ENCODE measurements at places on chromosomes 11 and 22.

DNA sequence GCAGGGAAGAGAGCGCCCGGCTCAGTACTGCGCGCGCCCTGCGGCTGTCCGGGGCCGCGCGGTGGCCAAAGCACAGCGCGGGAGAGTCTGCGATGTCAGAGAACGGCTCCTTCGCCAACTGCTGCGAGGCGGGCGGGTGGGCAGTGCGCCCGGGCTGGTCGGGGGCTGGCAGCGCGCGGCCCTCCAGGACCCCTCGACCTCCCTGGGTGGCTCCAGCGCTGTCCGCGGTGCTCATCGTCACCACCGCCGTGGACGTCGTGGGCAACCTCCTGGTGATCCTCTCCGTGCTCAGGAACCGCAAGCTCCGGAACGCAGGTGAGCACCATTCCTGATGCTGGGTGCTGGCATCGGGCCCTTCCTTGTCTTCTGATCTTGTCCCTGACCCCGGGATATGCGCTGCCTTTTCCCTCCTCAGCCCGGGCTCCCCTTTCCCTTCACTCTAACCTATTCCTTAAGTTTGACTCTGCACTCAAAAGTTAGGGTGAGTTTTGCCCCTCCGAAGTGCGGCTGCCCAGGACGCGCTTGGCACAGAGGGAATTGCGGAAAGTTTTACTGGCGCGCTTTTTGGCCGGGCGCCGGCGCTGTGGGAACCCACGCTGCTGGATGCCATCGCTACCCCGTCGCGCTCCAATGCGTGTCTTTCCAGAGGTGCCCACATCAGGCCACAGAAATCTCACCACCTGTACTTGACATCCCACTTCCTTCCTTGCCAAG lies at the start of gene MTNR1B:
MTNR1B (plus strand) TSS at position 18 of the 714 bp plus-strand sequence; CDS start at position 93, 75 bp downstream.
- DNase-seq: no peak

- DNase-seq: no peak
These were observed 30.1 kb downstream of the ARHGAP8 start for GRCh38 chr22:44782363-44782963.

DNA sequence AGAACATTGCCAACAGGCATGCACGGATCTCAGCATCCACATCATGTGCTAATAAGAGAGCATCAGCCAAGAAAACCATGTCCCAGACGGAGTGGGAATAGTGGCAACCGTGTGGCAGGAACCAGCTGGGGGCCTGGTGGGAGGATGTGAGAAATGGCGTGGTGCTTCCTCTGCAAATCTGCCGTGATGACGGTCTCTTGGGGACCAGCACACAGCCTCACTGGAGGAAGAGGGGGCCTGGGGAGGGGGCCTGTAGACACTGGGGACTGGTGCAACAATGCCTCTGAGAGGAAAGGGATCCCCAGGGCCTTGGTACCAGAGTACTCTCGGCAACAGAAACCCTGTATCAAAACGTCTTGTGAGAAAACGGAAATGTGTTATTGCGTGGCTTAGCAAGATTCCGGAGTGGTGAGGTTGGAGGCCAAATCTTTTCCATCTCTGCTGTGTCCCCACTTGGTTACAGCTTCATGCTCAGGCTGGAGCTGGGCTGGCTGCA lies 154.3 kb upstream of the TBCEL start:
- no peak for DNase-seq

- DNase-seq: no peak
These were observed 953.0 kb downstream of the KCNA4 start for GRCh38 chr11:29063630-29064361.

DNA sequence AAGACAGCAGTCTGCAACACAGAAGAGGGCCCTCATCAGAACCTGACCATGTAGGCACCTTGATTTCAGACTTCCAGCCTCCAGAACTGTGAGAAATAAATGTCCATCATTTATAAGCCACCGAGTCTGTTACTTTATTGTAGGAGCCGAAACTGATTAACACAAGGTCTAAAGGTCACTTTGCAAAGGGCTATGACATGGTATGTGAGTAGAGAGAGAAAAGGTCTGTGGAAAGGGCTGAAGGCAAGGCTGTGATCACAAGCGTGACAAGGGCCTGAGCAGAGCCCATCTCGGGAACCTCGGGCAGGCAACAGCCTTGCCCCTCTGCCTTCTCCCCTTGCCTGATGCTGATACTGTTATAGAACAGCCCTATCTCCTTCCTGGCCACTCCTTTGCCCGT lies 73.4 kb upstream of the TEAD1 start:
- DNase-seq: no peak

- no peak for DNase-seq
These were observed 33.5 kb downstream of the SCUBE2 start for GRCh38 chr11:9057888-9058287.

DNA sequence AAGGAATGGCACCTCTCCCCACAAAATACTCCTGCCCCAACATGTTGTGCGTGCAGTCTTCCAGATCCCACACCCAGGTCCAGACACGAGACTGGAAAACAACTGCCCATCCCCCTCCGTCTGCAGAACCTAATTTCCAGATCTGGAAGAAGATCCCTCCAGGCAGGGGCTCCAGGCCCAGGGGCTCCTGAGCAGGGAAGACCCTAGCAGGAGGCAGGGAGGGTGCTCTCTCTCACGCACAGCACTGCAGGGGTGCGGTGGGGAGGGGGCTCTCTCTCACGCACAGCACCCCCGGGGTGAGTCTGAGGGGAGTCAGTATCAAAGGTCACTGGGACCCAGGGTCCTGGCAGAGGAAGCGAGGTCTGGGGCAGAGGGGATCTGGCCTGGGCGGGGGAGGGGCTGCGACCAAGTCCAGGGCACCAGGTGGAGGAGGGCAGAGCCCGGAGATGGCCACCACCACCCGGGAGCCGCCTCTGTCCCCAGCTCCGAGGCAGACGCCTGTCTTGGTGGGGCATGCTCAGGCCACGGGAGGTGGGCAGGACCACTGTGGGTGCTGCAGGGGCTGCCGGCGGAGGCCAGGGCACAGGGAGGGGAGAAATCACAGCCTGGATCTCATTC lies 1.7 kb downstream of the MLC1 start:
- no peak for DNase-seq

DNA sequence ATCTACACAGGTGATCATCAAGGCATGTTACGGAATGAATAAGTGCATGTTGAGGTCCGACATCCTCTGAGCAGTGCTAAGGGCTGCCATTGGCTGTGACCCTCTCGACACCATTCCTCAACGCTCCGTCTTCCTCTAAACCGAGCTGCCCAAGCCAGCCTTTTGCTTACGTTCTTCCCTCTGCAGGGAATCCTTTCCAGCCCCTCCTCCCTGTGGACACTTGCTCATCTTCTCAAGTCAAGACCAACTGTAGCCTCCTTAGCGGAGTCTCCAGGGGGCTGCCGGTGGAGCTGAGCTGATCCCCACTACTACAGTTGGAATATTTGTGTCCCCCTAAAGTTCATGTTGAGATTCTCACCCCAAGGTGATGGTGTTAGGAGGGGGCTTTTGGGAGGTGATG lies 781.0 kb downstream of the TBC1D22A start:
- no peak for DNase-seq

DNA sequence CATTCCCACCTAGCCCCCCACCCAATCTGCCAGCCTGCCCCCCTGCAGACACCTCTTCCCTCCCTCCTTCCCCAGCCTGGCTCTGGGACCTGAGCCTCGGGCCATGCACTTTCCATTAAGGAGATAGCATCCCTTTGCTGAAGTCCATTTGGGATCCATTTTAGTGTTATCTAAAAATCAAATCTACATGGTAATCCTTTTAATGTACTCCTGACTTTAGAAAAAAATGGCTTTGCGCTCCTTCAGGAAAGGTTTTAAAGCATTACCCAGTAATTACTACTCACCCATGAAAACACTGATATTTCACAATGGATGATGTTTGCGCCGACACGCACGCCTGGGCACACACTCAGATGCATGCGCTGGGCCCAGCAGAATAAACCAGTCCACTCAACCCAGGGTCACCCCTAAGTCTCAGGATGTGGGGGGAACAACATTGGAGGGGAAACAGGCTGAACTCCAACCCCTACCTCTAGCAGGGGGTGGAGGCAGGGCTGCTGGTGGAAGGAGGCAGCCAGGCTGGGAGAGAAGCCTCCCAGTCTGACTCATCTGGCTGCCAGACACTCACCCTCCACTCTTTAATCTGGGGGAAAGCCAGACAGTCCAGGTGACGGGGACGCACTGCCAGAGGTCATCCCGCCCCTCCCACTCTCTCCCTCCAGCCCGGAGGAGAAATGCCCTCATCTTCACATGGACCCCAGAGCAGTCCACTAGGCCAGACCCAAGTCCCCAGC lies 29.8 kb downstream of the LMO1 start:
- DNase-seq: no peak

DNA sequence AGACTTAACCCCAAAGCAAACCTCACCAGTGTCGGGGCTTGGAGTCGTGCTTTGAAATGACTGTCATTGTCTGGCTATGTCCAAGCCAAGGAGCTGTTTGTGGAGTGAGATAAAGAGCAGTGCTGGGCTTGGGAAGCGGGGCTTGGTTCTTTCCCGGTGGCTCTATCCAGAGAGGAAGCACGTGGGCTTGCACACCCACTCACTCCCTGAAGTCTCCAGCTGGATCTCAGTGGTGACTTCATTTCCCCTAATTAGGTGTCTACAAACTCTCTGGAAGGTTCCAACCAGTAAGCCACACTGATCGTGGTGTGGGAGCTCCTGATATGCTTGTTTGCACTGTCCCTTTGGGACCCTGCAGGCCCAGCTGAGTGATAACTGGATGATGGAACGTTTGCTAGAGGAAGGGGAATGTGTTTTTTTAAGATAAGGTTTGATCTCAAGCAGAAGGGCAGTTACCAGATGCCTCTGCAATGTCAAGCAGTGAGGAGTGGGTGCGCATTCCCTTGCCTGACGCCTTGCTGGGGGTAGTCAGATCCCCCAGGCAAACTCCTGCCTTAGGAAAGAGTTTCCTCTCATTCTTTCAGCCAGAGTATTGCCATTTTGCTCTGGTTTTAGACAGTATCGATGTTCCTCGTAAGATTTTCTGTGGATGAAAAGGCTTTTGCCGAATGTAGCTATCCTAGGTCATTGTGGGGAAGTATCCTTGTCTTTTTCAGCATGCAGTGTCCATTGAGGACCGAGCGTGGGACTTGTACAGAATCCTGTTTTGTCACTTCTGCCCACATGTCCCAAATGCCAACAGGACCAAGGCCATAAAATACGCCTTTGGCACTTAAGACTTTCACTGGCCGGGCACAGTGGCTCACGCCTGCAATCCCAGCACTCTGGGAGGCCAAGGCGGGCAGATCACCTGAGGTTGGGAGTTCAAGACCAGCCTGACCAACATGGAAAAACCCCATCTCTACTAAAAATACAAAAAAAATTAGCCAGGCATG lies 90.9 kb downstream of the MICAL2 start:
- no peak for DNase-seq

GRCh38 chr22:38824585-38824984 lies 19.2 kb downstream of the NPTXR start:
- no peak for DNase-seq

DNA sequence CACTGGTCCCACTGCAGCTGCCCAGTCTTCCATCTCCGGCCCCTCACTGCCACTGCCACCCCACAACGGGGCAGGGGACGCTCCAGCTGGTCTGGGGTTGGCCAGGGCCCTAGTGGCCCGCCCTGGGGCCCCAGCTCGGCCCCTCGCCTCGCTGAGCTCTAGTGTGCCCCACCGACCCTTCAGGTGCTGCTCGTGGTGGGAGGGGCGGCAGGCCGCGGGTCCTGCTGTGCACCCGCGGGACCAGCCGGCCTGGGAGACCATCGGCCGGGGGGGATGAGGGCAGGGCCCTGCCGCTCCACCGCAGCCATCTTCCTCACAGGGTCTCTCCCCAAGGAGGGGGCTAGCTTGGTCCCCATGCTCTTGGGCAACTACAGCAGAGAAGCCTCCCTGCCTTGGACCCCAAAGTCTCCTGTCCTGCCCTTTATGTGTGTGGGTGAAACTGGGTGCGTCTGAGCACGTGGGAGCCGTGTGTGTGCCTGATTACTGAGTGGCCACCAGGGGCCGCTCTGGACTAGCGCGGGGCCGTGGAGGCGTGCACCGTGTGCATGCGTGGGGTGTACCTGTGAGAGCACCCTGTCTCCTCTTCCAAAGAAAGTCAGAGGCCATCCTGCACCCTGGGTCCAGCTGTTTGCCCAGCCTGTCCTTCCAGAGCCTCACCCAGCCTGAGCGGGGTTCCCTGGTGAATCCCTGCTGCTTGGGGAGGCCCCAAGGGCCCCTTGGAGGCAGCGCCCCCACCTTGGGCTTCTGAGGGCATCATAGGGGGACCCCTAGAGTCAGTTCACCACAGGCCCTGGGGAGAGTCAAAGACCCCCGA lies 6.0 kb upstream of the ACR start:
- DNase-seq: peak; percentile 50

- DNase-seq: no peak
These were observed 73.5 kb downstream of the KCNQ1 start for GRCh38 chr11:2518111-2518982.

GRCh38 chr11:78453140-78453935 lies 35.7 kb upstream of the GAB2 start:
- no peak for DNase-seq

GRCh38 chr11:122695076-122695615 lies 39.6 kb downstream of the UBASH3B start:
- no peak for DNase-seq

GRCh38 chr11:16309226-16309625 lies 47.1 kb downstream of the SOX6 start:
- DNase-seq: no peak

- no peak for DNase-seq
These were observed 231.2 kb downstream of the TBC1D22A start for GRCh38 chr22:46993633-46994032.

- DNase-seq: no peak
These were observed 2.6 kb downstream of the FAM180B start for GRCh38 chr11:47589118-47589517.

DNA sequence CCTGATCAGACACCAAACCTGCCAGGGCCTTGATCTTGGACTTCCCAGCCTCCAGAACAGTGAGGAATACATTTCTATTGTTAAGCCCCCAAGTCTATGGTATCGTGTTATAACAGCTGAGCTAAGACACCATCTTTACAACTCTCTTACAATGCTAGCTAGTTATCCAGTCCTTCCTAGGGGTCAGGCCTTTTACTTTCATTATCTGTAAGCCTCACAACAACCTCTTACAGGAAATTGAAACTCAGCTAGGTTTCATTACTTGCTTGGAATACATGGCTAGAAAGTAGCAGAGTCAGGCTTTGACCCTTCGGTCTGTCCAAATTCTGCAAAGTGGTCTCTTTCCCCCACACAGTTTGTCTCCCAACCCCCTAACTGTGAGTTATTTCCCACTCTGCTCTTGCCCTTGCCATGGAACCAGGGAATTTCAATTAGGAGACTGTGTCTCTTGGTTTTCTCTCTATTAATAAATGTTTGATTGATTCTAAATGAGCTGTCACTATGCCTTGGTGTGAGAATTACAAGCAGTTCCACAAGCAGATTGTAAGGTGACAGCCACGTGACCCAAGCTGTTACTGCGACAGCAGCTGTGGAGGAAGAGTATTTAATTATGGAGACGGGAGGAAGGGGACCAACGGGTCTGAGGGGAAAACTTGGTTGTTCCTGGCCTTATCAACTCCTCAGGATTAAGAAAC lies 38.4 kb upstream of the CLMP start:
- DNase-seq: no peak

DNA sequence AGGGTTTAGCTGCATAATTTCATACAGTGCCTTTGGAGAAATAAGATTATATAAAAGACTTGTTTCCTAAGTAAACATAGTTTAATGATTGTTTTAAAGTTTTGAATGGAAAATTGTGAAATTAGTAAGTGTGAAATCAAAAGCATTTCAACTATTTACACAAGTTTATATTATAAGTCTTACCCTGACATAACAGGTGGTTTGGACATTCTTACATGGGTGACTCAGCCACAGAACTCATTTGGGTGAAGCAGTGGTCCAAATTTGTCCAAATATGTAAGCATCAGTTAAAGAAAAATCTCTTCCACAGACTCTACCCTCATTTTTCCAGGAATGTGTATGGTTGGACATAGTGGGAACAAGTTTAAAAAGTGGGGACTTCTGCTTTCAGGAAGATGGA lies 68.0 kb downstream of the USP47 start:
- DNase-seq: no peak

Data from activated CD4-positive, alpha-beta T cell treated with anti-CD3 and anti-CD28 coated beads for 24 hours (primary cell).